Heart left ventricle (tissue), 16 donors: ENCODE measurements at places on chromosomes 1 and 21.

DNA sequence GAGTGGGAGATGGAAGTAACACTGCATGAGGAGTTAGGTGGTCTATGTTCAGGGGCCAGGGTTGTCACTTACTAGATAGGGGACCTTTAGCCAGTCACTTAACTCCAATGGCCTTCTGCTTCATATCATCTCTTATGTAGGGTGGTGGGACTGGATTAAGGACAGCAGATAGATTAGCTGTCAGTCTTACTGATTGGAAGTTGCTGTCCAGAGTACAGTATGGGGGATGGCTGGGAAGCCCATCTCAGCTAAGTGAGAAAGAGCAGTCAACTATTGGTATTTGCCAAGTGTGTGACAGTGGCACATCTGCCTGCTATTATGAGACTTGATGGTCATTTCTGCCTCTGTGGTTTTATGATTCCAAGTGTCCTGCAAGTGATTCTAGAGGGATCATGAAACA lies 130.9 kb downstream of the FGGY start:
- DNase-seq: no peak

- DNase-seq: no peak
Measured at GRCh38 chr1:212288615-212289014, 3.4 kb downstream of the PPP2R5A start.

DNA sequence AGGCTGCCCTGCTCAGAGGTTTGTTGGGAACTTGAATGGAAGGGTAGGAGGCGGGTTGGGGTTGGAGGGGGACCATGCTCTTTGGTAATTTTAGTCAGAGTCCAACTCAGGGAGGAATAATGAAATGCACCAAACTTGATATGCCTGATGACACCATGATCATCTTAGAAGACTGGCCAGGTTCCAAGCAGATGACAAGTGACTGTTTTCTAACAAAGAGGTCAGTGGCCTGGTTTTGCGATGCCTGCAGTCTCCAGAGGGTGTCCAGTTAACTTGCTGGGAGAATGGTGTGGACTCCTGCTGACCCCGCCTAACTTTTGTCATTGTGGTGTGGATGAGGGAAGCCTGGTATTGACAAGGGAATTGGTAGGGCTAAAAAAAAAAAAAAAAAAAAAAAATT lies 12.4 kb downstream of the VANGL1 start:
- DNase-seq: no peak

DNA sequence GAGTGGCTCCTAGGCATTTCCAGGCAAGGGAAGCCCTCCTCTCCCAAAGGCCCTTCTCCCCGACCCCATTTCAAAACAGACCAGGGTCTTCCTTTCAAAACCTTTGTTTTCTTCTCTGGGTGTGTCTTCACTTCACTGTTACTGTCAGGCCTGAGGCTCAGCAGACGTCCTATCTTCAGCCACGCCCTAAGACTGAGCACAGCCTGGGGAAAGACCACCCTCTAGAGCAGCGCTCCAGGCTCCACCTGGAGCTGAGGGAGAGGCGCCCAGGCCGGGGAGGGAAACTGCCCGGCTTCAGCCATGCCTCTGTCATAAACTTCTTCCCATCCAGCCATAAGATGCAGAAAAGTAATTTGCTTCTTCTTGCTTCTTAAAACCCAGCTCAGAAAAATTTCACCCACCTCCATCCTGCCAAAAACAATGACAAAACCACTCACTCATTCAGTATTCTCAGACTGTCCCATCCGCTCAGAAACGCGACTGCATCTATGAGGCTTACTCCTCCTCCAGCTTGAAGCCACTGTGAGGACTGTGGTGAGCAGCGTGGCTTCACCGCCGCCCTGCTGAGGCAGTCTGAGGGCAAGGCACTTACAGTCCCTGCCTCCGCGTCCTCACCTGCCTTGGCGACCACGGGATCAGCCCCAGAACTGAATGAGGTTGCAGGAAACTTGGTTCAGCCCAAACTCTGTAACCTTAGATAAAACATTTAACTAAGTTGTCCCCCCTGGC lies 36.1 kb downstream of the VN1R5 start:
- DNase-seq: no peak

- DNase-seq: no peak
Measured at GRCh38 chr21:29586696-29587095, 288.0 kb downstream of the BACH1 start.

DNA sequence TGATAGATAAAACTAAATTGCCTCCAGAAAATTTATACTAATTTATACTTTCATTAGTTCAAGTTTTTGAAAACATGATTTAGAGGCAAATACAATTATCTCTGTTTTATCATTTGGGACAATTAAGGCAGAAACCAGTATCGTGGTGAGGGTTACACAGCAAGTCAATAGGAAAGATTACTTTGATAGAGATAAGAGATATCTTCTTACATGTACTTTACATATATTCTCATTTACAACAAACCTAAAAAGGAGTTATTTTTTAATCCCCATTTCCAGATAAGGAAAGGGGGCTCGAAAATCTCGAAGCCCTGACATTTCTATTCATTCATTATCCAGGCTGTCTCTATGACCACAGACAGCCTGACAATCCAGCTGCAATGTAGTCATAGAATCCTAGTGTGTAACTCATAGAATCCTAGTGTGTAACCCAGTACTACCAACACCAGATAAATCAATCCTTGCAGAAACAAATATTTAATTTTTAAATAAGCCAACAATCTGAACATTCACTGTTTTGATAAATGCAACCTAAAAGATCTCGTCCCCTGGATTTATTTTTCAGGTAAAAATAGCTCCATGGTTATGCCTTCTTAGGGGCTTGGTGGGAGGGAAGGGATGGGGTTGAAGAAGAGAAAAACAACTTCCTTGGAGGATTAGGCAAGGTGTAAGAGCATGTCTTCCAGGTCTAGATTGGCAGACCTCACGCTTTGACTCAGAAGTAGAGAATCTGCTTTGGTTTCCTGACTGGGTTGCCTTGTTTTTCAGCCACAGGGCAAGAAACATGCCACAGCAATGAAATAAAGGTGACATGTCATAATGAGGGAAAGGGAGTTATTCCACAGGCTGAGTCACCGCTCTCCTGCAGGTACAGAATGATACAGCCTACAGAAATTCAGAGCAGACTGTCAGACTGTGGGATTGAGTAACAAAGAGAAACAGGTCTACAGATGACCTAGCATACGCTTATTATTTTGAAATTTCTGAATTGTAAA lies 45.6 kb downstream of the IRF2BP2 start:
- DNase-seq: no peak

GRCh38 chr1:111847466-111847865 lies 91.8 kb downstream of the DDX20 start:
- no peak for DNase-seq

DNA sequence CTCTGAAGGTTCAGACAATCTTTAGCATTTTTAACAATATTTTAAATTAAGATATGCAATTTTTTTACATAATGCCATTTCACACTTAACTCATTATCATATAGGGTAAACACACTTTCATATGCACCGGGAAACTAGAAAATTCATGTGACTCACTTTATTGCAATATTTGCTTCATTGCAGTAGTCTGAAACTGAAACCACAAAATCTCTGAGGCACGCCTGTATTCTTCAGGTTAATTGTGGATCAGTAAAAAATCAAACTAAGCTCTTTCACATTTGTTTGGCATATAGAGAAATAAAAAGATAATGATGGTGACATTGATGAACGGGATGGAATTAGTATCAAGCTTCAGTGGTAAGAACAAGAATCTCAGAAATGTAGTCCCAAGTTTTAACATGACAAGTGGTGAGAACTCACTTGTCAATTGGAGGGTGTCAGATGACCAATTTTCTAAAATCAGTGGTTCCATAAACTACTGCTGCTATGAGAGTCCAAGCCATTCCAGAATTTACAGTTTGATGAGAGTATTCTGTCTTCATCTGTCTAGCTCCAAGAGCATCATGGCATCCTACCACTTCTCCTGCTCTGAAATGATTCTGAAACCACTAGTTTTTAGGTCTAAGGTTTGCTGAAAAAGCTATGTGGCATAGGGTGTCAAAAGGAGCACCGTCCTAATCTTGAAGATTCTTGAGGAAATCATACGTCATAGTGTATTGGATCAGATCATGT lies 281.0 kb downstream of the PTPRC start:
- no peak for DNase-seq

DNA sequence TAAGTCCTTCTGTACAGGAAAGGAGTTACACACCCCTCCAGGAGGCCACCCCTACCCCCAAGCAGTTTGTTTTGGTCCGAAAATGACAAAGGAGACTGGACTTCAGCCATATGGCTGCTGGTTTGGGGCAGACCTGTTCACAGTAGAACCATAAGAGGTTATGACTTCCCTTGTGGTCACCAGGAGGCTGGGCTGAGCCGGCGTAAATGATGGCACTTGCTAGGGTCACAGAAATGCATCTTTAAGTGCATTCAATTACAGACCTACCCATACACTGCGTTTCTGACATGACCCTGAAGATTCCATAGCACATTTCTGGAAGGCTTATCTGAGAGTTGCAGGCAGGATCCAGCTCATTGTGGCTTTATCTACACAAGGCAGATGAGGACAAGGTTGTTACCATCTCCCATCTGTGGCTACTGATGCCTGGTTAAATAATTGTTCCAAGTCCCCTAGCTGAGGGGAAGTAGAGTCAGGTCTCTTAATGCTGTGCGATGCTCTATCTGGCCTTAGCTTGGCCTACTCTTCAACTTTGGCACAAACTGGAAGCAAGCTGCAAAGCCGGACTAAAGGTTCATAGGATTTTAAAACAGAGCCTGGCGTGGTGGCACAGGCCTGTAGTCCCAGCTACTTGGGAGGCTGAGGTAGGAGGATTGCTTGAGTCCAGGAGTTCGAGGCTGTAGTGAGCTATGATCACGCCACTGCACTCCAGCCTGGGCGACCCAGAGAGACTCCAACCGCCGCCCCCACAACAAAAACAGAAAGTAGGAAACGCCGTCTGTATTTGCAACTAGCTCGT lies 1.7 kb upstream of the TRIM67 start:
- DNase-seq: no peak

GRCh38 chr1:21097729-21098128 lies 79.0 kb downstream of the EIF4G3 start:
- no peak for DNase-seq

DNA sequence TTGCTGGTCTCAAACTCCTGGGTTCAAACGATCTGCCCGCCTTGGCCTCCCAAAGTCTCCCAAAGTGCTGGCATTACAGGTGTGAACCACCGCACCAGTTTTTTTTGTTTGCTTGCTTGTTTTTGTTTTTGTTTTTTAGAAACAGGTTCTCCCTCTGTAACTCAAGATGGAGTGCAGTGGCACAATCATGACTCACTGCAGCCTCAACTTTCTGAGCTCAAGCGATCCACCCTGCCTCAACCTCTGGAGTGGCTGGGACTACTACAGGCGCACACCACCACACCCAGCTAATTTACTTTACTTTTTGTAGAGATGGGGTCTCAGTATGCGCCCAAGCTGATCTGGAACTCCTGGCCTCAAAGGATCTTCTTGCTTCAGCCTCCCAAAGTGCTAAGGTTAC lies 47.3 kb upstream of the USP1 start:
- no peak for DNase-seq

GRCh38 chr1:143625886-143626285 lies 345.9 kb downstream of the FAM72C start:
- no peak for DNase-seq

- DNase-seq: no peak
Measured at GRCh38 chr1:46556822-46557221, 5.4 kb upstream of the KNCN start.

- DNase-seq: peak; percentile 88
Measured at GRCh38 chr1:111739925-111740765, 950 bp upstream of the INKA2 start.

GRCh38 chr21:33230545-33231324 lies 997 bp downstream of the IFNAR2 start:
- peak; percentile 72 for DNase-seq

DNA sequence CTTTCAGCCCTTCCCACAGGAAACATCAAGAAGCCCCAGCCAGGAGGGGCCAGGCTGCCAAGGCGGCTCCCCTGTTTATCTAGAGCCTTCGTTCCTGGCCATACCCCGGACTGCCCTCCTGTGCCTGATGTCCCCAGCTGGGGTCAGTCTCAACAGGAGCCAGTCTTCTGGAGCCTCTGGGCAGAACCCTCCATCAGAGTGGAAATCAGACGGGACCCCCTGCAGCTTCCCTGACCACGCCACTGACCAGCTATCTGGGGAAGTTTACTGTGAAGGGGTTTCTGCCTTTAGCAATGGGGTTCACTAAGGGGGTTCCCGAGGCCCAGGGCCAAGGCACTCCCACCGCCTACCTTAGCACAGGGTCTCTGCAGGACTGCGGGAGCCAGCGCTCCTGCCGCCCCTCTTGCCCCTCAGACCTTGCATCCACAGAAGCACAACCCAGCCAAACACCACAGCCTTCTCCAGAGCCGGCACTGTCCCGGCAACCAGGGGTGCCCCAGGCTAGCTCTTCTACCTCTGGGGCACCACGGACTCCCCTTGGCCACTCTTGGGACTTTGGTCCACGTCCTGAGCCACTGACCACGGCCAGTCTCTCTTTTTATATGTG lies 3.5 kb upstream of the MTFR1L start:
- DNase-seq: no peak

DNA sequence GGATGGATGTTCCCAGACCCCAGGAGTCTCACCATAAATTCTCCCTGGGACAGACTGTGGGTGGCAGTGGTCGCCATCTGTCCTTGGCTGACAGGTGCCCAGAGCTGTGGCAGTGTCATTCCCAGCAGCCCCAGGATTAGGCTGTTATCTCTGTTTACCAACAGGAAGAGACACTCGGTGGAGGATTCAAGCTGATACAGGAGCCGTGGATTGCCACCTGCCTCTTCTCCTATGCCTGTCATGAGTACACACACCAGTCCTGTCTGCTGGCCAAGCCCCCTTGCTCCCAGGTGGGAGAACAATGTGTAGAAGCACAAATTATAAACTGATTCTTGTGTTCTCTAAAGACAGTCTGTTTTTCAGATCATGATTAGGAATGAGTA lies 152.6 kb downstream of the ETS2 start:
- DNase-seq: no peak

- DNase-seq: no peak
Measured at GRCh38 chr1:38444311-38444710, 397.7 kb upstream of the POU3F1 start.

- no peak for DNase-seq
Measured at GRCh38 chr1:56631901-56632300, 13.2 kb upstream of the PRKAA2 start.

GRCh38 chr1:161989786-161990185 lies 33.9 kb downstream of the OLFML2B start:
- no peak for DNase-seq

GRCh38 chr1:43861337-43861736 lies 72.3 kb upstream of the ARTN start:
- no peak for DNase-seq

- peak; percentile 86 for DNase-seq
Measured at GRCh38 chr21:44874497-44875315, 1.2 kb upstream of the PTTG1IP start.

GRCh38 chr1:5750186-5751162 lies 241.8 kb downstream of the NPHP4 start:
- no peak for DNase-seq

DNA sequence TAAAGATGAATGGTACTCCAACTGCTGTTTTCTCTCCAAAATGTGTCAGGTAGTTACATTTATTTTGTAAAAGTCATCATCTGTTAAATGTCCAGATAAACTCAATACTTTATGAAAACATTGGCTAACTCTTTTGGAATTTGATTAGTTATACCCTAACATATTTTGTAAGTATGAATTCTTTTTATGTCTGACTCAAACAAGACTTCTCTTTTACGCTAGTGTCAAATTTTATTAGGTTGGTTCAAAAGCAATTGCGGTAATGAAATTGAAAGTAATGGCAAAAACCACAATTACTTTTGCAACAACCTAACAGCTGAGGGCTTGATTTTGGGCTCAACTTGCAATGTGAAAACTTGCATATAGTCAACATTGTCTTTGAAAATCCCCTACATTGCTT lies 41.0 kb upstream of the USP25 start:
- DNase-seq: no peak
